ENCODE measurements at places on chromosomes 12 and 14.

GRCh38 chr12:48156652-48157017 lies 680 bp downstream of the ASB8 start:
- no peak for DNase-seq

GRCh38 chr14:39860596-39861228 lies 428.5 kb upstream of the FBXO33 start:
- DNase-seq: no peak

- DNase-seq: no peak
Observed at GRCh38 chr14:21924479-21924878, 250.9 kb upstream of the OR4E1 start.

GRCh38 chr12:63928305-63928704 lies 83.8 kb downstream of the SRGAP1 start:
- no peak for DNase-seq

GRCh38 chr12:3117144-3117581 lies 40.0 kb downstream of the TSPAN9 start:
- DNase-seq: peak; percentile 51

DNA sequence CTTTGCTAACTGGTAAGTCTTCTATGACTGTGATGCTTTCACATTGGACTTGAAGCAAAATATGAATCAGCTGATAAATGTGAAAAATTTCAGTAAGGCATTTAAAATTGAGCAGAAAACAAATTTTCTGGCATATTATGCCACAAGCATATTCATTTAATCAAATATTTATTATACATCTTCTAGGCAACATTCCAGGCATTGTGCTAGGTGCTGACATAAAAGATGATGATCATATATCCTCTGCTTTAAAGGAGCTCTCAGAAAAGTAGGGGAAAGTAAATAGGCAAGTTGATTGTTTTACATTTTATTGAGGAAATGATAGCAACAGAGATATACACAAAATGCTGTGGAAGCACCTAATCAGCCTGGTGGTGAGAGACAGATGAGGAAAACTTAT lies 248.9 kb downstream of the SLC16A7 start:
- peak; percentile 61 for DNase-seq

- no peak for DNase-seq
Observed at GRCh38 chr14:85583380-85583779, 53.4 kb downstream of the FLRT2 start.

DNA sequence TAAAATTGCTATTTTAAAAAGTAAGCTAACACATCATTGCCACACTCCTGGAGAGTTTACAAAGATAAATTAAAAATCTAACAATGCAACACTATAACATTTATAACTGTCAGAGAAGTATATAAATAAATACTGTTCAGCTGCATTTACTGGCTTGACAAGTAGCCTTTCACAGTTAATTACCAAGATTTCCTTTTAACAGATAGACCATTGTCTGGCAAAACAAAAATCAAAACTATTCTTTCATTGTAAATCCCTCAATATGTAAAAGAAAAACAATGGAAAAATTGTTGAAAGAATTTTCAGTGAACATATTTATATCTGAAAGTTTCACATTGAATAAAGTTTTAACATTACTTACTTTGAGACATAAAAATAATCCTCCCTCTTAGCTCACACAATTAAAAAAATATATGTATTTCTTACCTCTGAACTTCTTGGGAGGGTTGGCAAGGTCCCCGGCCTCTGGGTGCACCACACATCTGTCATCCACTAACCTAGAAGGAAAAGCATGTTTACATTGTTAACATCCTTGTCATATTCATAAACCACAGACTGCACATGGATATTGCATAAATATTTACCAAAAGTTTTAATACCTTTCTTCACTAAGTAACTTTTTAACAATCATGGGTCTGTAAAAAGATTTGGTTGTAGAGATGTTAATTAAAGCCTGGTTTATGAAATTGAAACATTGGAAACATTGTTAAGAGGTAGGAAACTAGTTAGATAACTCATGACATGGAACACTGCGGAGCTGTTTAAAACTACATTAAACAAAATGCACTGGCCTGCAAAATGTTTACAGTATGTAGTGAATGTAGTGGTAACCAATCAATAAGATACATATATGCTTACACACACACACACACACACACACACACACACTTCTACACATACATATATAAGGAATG lies 43.0 kb downstream of the ITPR2 start:
- peak; percentile 58 for DNase-seq

DNA sequence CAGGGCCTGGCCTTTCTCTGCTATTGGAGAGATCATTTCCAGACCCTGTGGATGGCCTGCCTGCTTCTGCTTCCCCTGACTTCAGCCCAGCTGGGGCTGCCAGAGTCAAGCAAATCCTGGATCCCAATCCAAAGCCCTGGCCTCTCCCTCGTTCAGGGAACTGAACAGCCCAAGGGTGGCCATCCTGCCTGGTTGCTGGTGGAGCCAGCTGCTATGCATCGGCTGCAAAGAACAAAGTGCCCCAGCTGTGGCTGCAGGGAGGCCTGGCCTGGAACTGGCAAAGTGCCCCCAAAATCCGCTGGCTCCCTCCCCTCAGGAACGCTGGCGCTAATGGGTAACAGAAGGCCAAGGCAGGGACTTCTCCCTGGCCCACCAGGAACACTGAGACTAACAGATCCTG lies 56.4 kb downstream of the LRRC74A start:
- no peak for DNase-seq

GRCh38 chr12:54216797-54217661 lies 28.2 kb upstream of the SMUG1 start:
- peak; percentile 67 for DNase-seq

DNA sequence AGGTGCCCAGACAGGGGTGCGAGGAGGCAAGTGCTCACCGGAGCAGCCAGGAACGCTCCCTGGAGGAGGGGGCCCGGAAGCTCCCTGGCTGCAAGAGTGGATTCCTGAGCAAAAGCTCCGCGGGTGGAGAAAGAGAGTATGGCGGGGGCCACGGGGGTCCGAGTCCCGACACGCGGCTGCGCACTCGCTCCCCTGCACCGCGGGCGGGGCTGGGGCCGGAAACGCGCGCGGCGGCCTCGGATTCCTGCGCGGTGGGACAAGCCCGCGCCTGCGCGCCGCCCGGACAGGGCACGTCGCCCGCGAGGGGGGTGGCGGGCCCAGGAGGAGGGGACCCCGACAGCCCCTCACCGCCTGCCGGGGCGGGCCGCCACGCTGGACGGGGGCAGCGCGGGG lies 27.8 kb upstream of the GPR132 start:
- DNase-seq: no peak

GRCh38 chr14:99716850-99717681 lies 33.0 kb downstream of the CYP46A1 start:
- no peak for DNase-seq

DNA sequence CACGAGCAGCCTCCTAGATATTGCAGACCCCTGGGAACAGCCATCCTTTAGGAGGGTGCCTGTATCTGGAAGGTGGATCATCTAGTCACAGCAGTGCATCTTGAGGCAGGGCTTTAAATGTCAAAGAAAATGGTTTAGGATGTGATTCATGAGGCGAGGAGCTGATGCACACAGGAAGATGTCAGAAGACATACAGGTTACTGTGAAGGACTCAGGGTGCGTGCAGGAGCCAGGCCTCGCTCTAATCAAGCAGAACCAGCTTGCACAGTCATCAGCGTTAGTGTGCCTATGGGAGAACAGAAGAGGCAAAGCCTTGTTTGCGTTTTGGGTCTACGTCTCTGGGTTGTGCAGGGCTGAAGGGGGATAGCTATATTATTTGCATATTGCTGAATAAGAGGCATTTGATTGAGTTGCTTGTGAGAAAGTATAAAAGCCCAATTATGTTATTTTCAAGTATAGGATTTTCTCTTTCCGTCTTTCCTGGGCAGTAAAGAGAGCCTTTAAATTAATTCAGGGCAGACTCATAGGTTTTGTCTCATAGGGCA lies 77.3 kb upstream of the RPH3A start:
- DNase-seq: no peak
